Ascending aorta (tissue), 2 donors: ENCODE measurements at places on chromosomes 7 and 10.
A peak's percentile ranks its signal among the peaks of the same experiment; 100 is the strongest.

DNA sequence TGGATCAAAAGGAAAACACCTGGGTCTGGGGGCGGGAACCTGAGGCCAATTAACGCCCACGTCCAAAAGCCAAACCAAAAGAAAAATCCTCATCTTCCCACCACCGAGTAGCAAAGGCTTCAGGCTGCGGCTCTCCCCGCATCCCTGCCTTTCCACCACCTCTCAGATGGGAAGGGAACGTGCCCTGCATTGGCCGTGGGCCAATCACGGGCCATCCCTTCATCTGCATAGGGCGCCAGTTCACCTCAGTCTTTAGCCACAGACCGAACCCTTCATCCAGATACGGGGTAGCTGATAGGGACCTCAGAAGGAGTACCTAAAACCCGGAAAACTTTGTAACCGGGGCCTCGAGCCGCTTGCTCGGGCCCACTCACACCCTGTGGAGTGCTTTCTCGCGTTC, 626 bp downstream of the PRPF18 start:
- DNase-seq: no peak

GRCh38 chr10:48390558-48390871, 84.0 kb downstream of the MAPK8 start:
- DNase-seq: no peak

GRCh38 chr10:68153473-68154210, 44.4 kb downstream of the MYPN start:
- peak; percentile 84 for DNase-seq

DNA sequence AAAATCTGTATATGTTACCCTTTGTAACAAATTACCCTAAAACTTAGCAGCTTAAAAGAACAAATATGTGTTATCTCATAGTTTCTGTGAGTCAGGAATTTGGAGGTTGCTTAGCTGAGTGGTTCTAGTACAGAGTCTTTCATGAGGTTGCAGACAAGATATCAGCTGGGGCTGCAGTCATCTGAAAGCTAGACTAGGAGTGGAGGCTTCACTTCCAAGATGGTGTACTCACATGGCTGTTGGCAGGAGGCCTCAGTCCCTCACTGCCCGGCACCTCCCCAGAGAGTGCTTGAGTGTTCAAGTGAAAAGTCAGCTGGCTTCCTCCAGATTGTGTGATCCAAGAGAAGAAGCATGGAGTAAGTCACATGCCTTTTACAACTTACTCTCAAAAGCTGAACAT, 16.9 kb upstream of the GGCT start:
- no peak for DNase-seq

DNA sequence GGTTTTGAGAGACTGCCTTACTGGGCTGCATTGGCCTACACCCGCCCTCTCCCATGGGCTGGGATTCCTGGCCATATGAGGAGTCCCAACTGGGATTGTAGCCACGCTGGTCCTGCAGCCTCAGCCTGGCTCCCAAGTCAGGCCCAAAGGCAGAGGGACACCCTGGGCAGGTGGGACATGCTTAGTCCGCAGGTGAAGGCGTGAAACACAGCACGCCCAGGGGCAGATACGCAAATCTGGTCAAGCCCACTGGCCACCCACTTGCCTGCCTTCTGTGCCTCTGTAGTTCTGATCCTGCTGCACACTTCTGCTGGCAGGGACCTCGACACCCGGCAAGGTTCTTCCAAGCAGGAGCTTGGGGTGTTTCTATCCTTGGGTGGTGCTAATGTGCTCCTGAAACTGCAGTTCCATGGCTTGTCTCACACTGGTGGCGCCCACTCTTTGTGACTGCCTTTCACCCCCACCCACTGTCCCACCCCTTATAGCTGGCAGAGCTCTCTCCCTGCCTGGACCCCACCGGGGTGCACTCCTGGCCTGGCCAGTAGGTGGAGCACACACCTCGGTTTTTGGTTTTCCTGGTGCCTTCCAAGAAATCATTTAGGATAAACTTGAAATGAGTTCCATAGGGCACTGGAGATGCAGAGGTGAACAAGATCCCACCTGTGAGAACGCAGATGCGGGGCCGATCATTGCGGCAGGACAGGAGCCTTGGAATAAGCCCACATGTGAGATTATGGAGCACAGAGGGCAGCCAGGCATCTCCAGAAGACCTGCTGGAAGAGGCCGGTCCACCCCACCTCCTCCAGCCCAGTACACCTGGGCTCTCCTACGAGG, 47.9 kb downstream of the MKI67 start:
- peak; percentile 57 for DNase-seq

DNA sequence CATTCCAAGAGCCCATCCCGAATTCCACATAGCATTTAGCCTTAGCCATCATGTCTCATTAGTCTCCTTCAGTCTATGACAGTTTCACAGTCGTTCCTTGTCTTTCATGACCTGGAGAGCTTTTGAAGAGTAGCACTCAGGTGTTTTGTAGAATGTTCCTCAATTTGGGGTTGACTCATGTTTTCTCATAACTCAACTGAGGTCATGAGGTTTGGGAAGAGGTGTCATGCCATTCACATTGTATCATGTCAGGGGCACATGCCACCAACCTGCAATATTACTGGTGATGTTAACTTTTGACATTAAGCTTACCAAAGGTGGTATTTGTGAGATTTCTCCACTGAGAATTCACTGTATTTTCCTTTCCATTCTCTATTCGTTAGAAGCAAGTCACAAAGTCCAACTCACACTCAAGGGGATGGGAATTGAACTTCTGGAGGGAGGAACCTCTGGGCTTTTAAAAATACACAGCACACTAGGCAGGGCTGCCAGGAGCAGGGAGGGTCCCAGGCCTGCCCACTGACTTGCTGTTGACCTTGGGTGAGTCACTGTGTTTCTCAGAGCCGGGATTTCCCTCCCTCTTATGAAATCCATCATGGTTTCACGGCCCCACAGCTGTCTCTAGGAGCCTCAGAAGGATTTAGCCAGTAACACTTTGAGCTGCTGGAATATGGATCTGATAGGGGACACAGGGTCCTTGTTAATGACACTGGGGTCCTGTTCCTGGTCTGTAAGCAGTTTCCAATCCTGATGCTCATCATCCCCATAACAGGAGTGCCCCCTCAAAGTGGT, 74.4 kb upstream of the TCF7L2 start:
- DNase-seq: no peak

GRCh38 chr7:18895456-18895855, 222.0 kb downstream of the TWIST1 start:
- DNase-seq: no peak

GRCh38 chr7:26515314-26515842, 223.7 kb downstream of the SNX10 start:
- no peak for DNase-seq

DNA sequence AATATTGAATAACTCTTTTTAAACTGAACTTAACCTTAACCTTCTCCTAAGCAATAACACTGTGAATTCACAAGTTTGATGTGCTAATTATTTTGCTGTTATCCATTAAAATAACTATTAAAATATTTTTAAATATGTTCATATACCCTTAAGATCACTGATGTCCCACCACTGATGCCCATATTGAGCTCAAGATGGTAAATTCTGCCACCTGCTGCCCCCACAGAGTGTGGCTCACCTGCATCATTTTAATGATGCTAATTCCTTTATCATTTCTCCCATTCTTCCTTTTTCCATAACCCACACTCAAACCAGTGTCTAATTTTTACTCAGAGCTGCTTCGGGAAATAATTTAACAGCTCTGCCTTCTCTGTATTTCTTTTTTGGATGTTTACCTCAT, 82.3 kb upstream of the ARID5B start:
- no peak for DNase-seq

DNA sequence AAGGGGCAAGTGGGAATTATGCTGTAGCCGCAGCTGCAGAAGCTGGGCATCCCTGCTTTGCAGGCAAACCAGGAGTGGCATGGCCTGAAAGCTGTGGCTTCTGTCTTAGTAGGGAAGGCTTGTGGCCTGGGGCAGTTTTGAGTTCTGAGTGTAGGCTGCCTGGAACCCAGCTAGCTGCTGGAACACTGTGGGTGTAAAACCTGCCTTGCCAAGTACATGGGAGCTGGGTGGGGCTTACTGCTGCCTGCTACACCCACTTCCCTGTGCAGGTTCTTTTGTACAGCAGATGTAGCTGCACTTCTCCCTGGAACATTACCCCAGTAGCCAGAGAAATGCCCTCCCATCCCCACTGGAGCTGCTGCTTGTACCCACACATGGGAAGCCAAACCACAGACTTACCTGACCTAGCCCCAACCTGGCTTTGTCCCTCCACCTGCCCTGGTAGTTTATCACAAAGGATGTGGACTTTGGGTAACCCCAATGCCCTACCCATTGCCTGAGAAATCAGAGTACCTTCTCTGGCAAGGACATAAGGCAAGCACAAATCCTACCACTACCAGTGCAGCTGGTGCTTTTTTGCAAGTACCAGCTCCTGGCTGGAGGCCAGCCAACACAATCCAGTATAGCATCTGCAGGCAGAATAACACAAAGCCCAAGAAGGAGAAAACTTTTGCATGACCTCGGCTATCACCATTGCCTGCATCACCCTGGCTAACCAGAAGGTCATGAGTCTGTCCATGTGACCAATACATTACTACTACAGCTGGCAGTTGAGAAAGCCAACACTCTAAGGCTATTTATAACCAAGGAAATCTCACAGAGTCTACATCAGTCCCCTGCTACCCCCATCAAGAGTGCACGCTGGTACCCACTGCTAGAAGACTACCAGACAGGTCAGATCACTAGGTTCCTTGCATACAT, 26.5 kb upstream of the PPP1R3A start:
- no peak for DNase-seq

- peak; percentile 42 for DNase-seq
These were observed at the start of gene TMUB1 for GRCh38 chr7:151083071-151083823. TSS of gene TMUB1 (minus strand) at chr7:151083493. CDS start at chr7:151082563, 930 bp downstream.

DNA sequence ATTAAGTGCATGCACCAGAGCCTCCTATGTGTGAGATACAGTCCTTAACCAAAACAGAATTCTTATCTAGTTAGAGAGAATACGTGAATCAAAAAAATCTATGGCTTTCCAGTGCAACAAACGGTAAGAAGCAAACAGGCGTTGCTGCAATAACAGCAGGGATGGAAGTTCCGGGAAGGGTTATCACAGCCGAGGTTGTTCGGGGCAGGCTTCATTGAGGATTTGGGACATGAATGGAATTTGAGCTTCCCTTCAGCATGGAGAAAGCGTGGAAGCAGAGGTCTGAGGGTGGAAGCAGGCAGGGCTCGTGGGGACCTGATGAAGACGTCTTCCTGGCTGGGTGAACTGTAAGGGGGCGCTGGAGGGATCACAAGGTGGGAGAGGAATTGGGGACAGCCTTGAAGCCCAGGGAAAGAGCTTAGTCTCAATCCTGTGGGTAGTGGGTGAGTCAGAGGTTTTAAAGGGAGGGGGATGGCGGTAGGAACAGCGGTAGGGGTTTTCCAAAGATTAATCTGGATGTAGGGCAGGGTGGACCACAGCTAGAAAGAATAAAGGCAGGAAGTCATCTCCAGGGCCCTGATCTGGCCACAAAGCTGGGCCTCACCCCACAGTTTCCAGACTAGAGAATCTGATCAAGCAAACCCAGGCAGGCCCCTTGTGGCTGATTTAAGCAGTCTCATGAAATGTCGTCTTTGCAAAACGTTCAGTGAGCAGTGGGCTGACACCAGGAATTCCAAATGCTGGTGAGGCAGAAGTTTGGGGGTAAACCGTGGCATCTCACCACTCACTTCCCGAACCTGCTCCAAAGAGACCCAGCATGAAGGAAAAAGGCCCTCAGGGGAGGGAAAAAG, 65.1 kb downstream of the CALML3 start:
- no peak for DNase-seq

- DNase-seq: no peak
These were observed 428.4 kb downstream of the GFRA1 start for GRCh38 chr10:115844591-115844990.

GRCh38 chr7:77897004-77897547, 98.5 kb downstream of the PHTF2 start:
- DNase-seq: no peak

DNA sequence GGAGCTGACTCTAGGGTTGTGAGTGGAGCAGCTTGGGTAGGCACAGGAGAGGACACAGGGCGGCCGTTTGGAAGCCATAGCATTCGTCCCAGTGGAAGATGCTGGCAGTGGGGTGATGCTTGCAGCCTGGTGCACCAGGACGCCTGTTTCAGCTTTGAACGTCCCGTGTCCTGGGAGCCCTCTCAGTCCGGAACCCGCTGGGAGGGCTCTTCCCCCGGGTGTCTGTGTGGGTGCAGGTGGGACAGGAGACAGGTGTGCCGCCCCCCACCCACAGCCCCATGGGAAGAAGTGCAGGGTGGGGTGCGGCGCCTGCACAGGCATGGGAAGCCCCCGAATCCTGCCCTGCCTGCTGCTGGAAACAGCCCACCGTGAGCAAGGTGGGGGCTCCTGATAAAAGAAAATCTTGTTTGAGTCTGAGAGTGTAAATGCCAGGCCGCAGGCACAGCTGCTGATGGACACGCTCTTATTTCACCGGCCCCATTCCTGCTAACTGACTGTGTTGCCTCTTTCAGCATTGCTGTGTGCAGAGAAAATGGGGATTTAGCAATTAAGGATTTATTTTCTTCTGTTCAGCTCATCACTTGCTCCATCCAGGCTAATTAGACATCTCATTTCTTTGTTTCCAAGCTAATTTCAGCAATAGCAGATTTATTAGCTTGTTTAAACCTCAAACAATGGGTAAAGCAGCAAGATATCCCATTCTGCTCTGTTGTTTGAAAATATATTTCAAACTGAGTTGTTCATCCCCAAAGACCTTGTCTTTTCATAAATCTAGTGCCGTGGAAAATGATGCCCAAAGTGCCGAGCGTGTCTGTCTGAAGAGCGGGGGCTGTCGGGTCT, 54.9 kb upstream of the DPYSL4 start:
- no peak for DNase-seq

DNA sequence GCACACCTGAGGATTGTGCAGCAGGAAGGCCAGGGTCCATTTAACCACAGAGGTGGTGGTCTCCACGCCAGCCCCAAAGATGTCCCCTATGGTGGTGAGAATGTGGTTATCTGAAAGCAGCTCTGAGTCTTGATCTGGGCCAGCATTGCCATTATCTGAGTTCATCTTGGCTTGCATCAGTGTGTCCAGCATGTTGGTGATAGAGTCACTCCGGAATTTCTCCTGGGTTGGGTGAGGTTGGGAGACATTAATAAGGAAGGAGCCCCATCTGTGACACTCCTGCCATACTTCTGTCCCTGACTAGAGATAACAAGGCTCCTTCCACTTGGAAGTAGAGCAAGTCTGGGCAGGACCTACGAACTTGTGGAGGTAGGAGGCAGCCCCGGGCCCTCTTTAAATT, 4.2 kb downstream of the CYP17A1 start:
- DNase-seq: no peak

DNA sequence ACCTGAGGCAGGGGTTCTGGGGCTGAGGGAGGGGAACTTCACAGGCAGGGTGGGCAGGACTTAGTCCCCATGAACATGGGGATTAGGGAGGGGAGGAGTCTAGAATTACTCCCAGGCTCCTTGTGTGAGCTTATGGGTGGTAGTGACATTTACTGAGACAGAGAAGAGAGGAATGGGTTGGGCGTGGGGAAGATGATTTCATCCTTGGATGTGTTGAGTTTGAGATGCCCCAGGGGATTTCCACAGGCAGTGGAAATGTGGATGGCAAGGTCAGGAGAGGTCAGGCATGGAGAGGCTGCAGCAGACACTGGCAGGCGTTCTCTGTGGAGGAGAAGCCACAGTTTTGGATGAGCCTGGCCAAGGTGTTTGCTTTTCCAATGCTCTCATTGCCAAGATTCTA, 26.4 kb upstream of the GSDME start:
- no peak for DNase-seq
